Forelimb muscle (tissue), 1 donor: ENCODE measurements at places on chromosomes 7 and 10. TPM values are rescaled to one million over a fixed set of nuclear protein-coding genes. Genes with fewer than 3 reads are reported as not detected.

LMOD2 gene
- 326 TPM for polyA plus RNA-seq

GIMAP8 gene
- polyA plus RNA-seq = 6.1 TPM

OR2F1 gene
- not detected for polyA plus RNA-seq

JMJD1C gene
- polyA plus RNA-seq = 79.5 TPM

C7orf33 gene
- polyA plus RNA-seq = 1.1 TPM

SPDYE8 gene
- 0.20 TPM for polyA plus RNA-seq

CLRN3 gene
- not detected for polyA plus RNA-seq

CAMK1D gene
- polyA plus RNA-seq = 3.6 TPM

LOXL4 gene
- 9.5 TPM for polyA plus RNA-seq

FAM237B gene
- polyA plus RNA-seq = 0.06 TPM

HHEX gene
- polyA plus RNA-seq = 7.3 TPM

TRIL gene
- 24.3 TPM for polyA plus RNA-seq

ANKRD2 gene
- polyA plus RNA-seq = 48.1 TPM

CALCR gene
- 11.1 TPM for polyA plus RNA-seq

GNAI1 gene
- 29.6 TPM for polyA plus RNA-seq

ZNF488 gene
- polyA plus RNA-seq = 3.5 TPM

OR2A42 gene
- 0.34 TPM for polyA plus RNA-seq

NUDT1 gene
- 16.8 TPM for polyA plus RNA-seq

DAGLB gene
- polyA plus RNA-seq = 12.0 TPM

PDK4 gene
- 12.9 TPM for polyA plus RNA-seq

LRRN3 gene
- polyA plus RNA-seq = 7.0 TPM
